ENCODE measurements at places on chromosomes 6 and 20.

DNA sequence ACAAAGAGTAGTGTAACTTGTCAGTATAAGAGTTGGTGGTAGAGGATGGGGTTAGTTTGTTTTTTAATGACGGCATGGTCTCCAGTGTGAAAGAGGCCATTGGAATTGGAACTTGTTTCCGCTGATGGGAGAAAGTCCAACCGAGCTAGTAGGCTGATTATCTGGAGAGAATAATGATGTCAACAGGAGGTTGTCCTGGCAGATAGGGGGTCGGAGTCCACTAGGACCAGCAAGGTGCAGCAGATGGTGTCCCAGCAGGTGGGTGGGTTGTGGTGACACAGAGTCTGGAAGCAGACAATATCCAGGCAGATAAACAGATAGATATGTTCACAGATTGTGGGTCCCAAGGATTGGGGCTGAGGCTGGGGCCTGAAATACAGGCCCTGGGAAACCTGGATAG lies 35.1 kb downstream of the PKIB start:
- no peak for DNase-seq

DNA sequence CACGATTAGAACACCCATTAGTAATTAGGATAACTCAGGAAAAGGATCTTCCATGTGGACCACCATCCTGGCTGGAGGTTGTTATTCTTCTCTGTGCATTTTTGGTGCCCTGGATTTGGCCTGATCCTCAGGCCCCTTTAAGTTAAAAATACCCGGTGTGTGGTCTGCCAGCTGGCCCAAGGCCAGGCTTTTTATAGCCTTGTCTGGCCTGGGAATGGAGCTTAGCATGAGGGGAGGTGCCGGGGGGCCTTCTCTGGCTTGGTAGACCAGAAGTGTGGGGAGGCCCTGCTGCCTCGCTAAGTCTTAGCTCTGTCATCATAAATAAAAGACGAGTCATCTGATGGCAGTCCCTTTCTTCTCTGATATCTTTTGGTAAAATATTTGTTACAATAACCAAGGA lies 71.4 kb downstream of the ARID1B start:
- DNase-seq, result no peak

DNA sequence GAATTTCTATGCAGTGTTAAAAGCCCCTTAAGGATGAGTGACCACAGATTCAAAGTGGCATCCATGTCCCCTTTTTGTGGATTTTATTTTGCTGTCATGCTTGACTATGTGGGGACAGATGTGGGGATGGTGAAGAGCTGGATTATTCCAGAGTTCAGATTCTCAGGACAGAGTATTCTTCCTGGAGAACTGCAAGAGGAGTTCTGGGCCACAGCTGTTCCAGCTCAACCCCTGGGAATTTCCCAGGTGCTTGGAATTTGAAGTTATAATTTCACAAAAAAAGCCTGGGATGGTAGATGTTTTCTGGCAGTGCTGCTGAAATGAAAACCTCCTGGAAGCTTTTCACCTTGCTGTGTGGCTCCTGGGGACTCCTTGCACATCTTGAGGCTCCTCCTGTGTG lies 671.8 kb upstream of the MARCKS start:
- DNase-seq, result no peak

GRCh38 chr6:37244430-37245310 lies 12.9 kb upstream of the TBC1D22B start:
- no peak for DNase-seq

All from hypothalamus (tissue), 51 donors.